ENCODE measurements at places on chromosomes 16 and 17.

DNA sequence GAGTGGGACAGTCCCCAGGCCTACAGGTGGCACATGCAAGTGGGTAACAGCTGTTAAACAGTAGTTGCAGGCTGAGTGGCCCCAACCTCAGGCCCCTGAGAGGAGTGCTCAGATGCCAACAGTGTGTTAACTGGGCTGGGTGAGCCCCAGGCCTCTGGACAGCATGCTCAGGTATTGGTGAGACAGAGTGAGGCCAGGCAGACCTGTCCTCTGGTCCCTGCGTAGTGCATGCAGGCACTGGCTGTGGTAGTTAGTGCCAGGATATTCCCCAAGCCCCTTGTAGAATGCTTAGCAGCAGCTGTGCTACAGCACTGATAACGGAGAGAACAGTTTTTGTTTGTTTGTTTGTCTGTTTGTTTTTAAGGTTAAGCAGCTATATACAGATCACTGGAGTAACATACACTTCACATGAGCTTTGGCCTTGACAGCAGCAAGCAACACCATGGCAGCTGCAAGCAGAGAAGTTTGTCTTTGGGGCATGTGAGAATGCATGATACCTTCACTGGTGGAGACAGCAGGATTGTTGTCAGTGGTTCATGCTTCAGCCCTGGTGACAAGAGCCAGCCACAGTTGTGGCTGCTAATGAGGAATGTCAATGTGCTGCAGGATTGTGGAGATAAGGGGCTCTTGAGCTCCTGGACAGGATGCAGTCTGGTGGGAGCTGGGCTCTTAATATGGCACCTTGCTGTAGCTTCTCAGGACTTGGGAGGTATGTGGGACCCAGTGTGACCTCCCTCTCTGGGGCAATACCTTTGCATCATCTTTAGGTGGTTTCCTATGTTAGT lies 614.4 kb downstream of the CDH11 start:
- no peak for DNase-seq

DNA sequence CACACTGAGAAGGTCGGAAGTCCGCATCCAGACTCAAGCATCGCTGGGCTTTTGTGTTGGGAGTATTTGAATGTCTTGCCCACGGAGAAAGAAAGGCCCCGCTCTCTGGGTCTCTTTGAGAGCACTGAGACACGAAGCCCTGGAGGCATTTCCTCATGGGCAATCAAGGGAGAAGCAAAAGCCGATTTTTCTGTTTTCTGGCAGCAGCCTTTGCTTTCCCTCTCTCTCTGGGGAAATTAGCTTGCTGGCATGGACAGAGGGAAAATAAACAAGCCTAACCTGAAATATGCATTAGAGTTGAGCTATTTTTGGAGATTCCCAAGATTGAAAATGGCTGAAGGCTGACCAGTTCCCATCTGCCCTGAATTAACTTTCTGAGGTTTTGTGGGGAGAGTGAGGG lies 238.7 kb downstream of the HAPSTR1 start:
- DNase-seq: no peak

DNA sequence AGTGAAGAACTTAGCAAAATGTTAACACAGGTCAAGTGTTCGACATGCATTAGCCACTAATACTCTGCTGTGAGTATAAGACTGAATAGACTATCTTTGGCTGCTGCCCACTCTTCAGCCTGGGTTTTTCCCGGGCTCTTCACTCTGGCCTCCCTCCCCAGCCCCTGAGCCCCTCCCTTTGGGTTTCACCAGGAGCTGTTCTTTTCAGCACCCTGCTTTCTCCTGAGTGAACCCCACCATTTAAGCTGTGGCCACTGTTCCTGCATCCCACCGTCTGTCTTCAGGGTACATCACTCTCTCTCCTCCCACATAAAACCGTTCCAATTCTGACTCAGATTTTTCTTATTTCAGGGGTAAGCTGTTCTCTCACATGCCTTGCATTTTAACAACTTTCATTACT lies 92.0 kb upstream of the ASIC2 start:
- no peak for DNase-seq

GRCh38 chr16:49921791-49922456 lies 66.0 kb upstream of the ZNF423 start:
- no peak for DNase-seq

- no peak for DNase-seq
Measured at GRCh38 chr17:80260069-80260535, 550 bp upstream of the RNF213 start.

GRCh38 chr16:89084411-89084810 lies 9.2 kb upstream of the ACSF3 start:
- DNase-seq: no peak

- DNase-seq: no peak
Measured at GRCh38 chr16:81099958-81100357, 3.8 kb upstream of the GCSH start.

DNA sequence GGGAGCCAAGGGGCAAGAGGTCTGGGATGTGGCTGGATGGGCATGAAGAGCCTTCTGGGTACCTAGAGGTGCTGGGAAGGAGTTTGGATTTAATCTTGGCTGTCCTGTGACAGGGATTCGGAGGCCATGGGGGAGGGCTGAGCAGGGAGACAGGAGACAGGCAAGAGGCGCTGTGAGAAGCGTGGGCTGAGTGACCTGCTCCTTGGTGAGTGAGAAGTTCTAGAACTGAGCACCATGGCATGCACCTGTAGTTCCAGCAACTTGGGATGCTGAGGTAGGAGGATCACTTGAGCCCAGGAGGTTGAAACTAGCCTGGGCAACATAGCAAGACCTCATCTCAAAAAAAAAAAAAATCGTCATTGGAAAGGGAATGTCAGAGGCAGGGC lies 78.3 kb upstream of the PLCG2 start:
- no peak for DNase-seq

GRCh38 chr16:53131363-53132071 lies 76.7 kb downstream of the CHD9 start:
- peak; percentile 21 for DNase-seq

DNA sequence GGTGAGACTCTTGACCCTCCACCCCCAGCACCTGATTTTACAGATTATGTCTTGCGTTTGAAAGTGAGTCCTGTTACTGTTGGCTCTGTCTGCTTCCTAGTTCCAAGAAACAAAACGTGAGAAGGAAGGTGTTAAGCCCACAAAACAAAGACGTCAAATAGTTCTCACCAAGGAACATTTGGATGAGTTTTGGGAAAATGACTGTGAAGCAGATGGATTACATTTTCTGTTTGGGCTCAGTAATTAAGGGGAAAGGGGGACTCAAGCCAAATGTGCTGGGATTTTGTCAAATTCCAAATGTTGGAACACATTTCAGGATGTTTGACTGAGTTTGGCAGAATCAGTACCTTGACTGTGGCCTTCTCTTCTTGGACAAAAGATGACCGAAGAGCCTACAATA lies 71.2 kb downstream of the PCTP start:
- no peak for DNase-seq

DNA sequence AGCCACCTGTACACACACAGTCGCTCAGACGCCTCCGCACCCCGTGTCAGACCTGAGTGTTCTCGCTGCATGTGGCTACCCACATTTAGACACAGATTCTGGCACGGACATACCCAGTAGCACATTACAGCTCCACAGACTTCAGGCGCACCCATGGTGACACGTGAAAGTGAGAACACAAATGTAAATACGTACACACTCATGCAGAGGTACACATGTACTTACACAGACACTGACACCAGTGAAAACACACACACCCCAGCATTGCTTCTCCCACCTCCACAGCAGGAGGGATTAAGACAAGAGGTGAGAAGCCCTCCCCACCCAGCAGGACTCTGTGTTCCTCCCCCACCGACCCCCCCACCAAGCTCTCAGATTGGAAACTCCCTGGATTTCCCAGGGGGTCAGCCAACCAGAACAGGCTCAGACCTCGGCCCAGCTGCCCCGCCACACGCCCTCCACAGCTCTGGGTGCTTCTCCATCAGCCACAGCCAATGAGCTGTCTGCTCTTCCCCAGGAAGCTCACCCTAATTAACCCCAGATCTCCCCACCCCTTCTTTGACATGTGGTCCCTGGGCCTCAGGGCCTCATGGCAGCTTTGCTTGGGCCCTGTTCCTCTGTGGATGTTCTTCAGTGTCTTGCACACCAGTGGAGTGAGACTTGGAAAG lies 5.3 kb upstream of the FOXN1 start:
- no peak for DNase-seq
